Uterus (tissue), 4 donors: ENCODE measurements at places on chromosomes 3 and 15.

DNA sequence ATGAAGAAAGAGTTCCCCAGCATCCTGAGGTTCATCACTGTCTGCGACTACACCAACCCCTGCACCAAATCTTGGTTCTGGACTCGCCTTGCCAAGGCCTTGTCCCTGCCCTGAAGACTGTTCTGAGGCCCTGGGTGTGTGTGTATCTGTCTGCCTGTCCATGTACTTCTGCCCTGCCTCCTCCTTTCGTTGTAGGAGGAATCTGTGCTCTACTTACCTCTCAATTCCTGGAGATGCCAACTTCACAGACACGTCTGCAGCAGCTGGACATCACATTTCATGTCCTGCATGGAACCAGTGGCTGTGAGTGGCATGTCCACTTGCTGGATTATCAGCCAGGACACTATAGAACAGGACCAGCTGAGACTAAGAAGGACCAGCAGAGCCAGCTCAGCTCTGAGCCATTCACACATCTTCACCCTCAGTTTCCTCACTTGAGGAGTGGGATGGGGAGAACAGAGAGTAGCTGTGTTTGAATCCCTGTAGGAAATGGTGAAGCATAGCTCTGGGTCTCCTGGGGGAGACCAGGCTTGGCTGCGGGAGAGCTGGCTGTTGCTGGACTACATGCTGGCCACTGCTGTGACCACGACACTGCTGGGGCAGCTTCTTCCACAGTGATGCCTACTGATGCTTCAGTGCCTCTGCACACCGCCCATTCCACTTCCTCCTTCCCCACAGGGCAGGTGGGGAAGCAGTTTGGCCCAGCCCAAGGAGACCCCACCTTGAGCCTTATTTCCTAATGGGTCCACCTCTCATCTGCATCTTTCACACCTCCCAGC lies 2.9 kb downstream of the MYD88 start:
- no peak for DNase-seq
- no peaks in the 10 kb centered on the region for H3K27me3 ChIP-seq
- H3K36me3 ChIP-seq: no peaks in the 10 kb centered on the region
- no peak overlapping the region for H3K27ac ChIP-seq
- H3K4me3 ChIP-seq: no peak overlapping the region

GRCh38 chr3:11080492-11080891 lies 73.8 kb upstream of the HRH1 start:
- no peak overlapping the region for H3K4me3 ChIP-seq
- H3K27ac ChIP-seq: no peak overlapping the region
- H3K4me1 ChIP-seq: no peaks in the 10 kb centered on the region
- H3K27me3 ChIP-seq: no peaks in the 10 kb centered on the region

DNA sequence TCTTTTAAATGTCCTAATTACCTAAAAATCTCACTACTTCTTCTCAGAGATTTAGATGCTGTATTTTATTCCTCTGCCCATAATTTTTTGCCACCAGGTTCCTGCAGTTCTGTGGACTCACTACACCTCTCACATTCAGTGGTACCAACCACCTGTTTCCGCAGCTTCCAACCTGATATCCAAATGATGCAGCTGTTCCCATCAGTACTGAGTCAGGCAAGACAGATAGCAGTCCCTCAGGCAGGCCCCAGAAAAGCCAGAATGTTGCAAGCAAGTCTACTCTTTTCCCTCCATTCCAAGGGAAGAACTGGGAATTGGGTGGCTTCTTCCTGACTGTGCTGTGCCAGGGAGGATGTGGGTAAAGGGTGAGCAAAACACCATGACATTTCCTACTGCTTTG lies 39.0 kb downstream of the MNS1 start:
- DNase-seq: no peak
- no peaks in the 10 kb centered on the region for H3K27me3 ChIP-seq
- no peak overlapping the region for H3K4me3 ChIP-seq
- no peaks in the 10 kb centered on the region for H3K36me3 ChIP-seq
- no peaks in the 10 kb centered on the region for H3K4me1 ChIP-seq

- DNase-seq: no peak
- H3K27ac ChIP-seq: no peak overlapping the region
Observed at GRCh38 chr3:165852191-165852590, 15.0 kb upstream of the BCHE start.

DNA sequence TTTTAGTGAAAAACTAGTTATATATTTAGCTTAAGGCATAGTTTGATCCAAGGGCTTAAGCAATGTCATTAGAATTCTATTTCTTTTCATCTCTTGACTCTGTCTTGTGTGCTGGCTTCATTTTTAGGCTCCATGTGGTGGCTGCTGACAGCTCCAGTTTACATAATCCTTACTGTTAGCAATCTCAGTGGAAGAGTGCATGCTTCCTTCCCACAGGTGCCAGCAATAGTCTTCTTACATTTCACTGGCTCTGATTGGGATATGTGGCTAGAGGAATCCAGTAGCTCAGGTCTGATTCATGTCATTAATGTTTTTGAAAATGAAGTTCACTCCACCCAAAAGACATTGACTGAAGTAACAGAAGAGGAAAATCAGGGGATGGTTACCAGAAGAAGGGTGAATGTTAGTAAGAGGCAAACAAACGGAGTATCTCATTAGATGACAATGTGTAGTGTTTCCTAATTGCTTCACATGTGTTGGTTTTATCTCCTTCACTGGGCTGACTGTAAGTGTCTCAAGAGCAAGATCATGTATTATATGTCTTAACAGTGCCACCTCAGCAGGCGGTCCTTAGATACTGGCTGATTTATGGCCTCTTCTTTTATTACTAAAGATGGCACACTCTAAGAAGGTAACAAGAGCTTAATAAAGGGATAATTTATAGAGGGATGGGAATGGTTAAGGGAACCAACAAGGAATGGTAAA lies 25.6 kb upstream of the TCF12 start:
- no peaks in the 10 kb centered on the region for H3K36me3 ChIP-seq
- H3K4me3 ChIP-seq: no peak overlapping the region
- H3K27ac ChIP-seq: no peak overlapping the region
- H3K4me1 ChIP-seq: no peaks in the 10 kb centered on the region
- H3K27me3 ChIP-seq: no peaks in the 10 kb centered on the region
- no peak for DNase-seq

DNA sequence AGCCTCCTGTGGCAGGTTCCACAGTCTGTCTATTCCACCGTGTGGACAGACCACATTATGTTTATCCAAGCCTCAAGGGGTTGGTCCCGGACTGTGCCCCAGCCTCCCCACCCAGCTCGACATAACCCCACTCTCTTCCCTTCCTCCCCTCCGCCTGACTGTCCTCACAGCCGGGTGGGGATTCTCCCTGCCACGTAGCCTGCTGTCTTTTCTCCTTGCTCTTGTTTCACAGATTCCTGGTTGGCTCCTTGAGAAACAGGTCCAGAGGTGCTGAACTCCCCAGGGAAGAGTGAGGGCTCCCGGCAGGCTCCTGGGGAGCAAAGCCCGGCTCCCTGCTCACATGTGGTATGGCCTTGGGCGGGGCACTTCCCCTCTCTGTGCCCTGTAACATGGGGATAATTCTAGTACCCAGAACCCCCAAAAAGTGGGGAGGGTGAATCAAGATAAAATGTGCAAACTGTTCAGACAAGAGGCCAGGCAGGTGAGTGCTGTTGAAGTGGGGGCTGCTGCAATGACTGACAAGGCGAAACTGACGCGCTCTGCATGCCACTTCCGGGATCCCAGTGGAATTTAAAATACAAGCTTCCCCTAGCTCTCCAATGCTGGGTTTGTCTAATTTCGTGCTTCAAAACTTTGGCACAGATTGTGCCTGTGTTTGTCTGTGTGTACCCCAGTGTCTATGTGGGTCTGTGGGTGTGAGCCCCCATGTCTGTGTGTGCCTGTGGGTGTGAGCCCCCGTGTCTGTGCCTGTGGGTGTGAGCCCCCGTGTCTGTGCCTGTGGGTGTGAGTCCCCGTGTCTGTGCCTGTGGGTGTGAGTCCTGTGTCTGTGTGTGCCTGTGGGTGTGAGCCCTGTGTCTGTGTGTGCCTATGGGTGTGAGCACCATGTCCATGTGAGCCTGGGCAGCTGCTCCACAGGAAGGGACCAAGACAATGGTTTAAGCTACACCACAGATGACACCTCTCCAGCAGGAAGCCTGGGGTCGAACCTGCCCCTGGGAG lies 160.6 kb upstream of the IQSEC1 start:
- H3K27ac ChIP-seq: no peak overlapping the region
- no peak for DNase-seq
- no peak overlapping the region for H3K4me3 ChIP-seq
- no peaks in the 10 kb centered on the region for H3K27me3 ChIP-seq
- no peaks in the 10 kb centered on the region for H3K4me1 ChIP-seq

- H3K36me3 ChIP-seq: no peaks in the 10 kb centered on the region
- H3K4me3 ChIP-seq: no peak overlapping the region
- DNase-seq: no peak
Observed at GRCh38 chr3:147755310-147755709, 346.1 kb downstream of the ZIC1 start.

DNA sequence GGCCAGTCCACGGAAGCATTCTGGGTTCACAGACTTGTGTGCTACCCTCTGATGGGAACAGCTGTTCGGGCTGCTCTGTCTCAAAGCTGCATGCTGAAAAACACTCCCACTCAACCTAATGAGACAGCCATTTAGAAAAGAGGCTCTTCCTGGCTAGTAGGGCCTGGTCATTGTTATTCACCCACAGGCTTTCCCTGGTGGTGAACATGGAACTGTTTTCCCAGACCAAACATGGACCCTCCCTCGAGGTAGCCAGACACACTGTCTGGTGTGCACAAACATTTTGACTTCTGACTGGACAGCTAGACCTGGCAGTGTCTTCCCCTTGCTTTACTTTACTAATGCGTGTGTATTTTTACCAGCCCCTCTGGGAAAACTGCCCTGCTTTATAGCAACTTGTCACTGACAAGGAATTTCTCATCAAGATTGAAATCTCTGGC lies 39.0 kb downstream of the MECOM start:
- no peaks in the 10 kb centered on the region for H3K27me3 ChIP-seq
- DNase-seq: no peak
- no peak overlapping the region for H3K27ac ChIP-seq

- H3K36me3 ChIP-seq: no peaks in the 10 kb centered on the region
- no peak overlapping the region for H3K4me3 ChIP-seq
- no peak for DNase-seq
- H3K27ac ChIP-seq: no peak overlapping the region
- no peaks in the 10 kb centered on the region for H3K4me1 ChIP-seq
Observed at GRCh38 chr15:84057714-84058331, 177.8 kb upstream of the GOLGA6L4 start.

DNA sequence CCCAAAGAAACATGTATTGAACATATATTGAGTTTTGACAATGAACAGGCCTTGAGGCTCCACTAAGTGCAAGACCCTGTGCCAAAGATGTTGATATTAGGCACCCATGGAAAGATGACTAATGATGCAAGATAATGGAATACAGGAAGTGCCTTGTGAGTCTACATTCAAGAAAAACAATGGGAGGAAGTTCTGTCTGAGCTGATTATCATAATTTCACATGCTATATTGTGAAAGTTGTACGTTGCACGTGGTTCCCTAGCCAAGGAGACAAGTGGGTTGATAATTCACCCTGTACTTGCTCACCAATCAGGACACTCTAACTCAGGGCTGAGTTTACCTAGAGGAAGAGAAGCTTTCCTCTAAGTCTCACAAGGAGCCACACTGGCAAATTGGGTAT lies 186.9 kb upstream of the STAC start:
- no peaks in the 10 kb centered on the region for H3K4me1 ChIP-seq
- no peak overlapping the region for H3K27ac ChIP-seq
- no peak for DNase-seq
- H3K27me3 ChIP-seq: no peaks in the 10 kb centered on the region
- H3K36me3 ChIP-seq: no peaks in the 10 kb centered on the region

GRCh38 chr3:109920749-109921148 lies 583.4 kb upstream of the DPPA4 start:
- H3K27me3 ChIP-seq: no peaks in the 10 kb centered on the region
- no peak overlapping the region for H3K27ac ChIP-seq
- H3K4me3 ChIP-seq: no peak overlapping the region
- no peaks in the 10 kb centered on the region for H3K36me3 ChIP-seq
- no peaks in the 10 kb centered on the region for H3K4me1 ChIP-seq
